NCI-H69 (cell line): ENCODE measurements at places on chromosomes 13 and 19.

GRCh38 chr19:58304748-58305064, 471 bp upstream of the ERVK3-1 start:
- no peak for DNase-seq

DNA sequence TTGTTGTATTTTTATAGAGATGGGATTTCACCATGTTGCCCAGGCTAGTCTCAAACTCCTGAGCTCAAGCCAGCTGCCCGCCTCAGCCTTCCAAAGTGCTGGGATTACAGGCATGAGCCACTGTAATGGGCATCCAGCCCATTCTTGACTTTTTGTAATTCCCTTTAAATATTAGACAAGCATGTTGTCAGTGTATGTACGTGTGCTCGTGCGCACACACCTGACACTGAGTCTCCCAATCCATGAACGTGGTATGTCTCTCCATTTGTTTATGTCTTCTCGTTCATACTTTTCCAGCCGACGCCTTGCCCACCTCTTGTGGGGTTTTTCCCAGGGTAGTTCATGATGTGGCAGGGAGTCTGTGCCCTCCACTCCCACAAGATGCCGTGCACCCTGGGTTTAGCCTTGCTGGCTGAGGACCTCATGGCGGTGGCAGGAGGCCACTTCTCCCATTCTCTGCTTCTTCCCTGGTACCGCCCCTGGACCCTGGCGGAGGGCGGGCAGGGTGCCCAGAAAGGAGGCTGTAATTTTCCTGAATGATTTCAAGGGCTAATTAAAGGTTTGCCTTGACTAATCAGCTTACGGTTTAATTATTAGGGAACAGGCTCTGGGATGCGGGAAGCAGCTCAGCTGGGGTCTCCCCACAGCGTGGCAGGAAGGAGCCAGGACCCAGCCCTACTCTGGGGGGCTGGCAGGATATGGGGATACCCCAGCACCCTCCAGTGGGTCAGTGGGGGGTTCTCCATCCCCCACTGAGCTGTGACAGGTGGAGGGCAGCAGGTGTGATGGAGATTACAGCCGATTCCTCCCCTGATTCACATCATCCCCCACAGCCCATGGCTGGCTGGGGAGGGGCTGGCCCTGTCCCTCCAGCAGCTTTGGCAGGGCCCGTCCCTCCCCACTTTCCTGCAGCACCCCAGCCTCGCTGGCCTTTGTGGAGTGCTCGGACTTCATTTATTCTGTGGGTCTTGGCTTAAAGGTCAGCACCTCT, 12.9 kb downstream of the PAK4 start:
- DNase-seq: peak; percentile 94

- no peak for DNase-seq
Observed at GRCh38 chr19:18002347-18002850, 5.6 kb upstream of the ARRDC2 start.

DNA sequence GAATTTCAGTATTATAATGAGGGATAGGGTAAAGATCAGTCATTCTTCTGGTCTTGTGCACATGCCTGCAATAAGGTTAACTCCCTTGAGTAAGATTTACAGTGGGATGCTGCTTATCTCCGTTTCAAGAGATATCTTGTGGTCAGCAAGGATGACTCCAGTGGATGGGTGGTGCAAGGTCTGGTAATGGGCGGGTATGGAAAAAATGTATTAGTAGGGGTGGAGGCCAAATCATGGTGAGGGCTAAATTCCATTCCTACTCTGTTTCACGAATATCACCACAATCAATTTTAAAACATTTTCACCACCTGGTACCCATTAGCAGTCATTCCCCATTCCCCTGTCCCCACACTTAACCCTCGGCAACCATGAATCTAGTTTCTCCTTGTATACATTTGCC, 40.6 kb downstream of the CCDC122 start:
- DNase-seq: no peak

GRCh38 chr13:31755803-31756212, 16.5 kb downstream of the RXFP2 start:
- DNase-seq: no peak

GRCh38 chr13:71869274-71869673, 2.3 kb upstream of the DACH1 start:
- DNase-seq: peak; percentile 67

GRCh38 chr13:82002710-82003109, 1661.8 kb upstream of the SPRY2 start:
- no peak for DNase-seq

GRCh38 chr13:62627226-62627625, 1211.6 kb upstream of the PCDH20 start:
- no peak for DNase-seq

DNA sequence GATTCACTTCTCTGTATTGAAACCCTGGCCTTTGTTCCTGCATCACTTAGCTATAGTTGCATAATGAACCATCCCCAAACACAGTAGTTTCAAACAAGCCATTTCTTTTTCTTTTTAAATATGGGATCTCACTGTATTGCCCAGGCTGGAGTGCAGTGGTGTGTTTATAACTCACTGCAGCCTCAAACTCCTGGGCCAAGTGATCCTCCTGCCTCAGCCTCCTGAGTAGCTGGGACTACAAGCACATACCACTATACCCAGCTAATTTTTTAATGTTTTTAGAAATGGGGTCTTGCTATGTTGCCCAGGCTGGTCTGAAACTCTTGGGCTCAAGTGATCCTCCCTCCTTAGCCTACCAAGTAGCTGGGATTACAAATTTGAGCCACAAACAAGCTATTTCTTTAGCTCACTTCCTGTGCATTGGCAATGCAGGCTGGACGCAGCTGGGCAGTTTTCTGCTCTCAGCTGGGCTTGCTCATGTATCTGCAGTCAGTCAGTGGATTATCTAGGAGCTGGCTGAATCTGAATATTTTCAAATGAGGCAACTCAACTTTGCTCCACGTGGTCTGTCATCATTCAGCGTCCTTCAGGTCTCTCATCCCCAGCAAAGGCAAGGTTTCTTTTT, 49.5 kb upstream of the SIN3B start:
- DNase-seq: no peak

- DNase-seq: no peak
Observed at GRCh38 chr13:29292045-29292444, 303.4 kb downstream of the SLC7A1 start.

- DNase-seq: no peak
Observed at GRCh38 chr19:10052602-10053360, 33.3 kb upstream of the SHFL start.

DNA sequence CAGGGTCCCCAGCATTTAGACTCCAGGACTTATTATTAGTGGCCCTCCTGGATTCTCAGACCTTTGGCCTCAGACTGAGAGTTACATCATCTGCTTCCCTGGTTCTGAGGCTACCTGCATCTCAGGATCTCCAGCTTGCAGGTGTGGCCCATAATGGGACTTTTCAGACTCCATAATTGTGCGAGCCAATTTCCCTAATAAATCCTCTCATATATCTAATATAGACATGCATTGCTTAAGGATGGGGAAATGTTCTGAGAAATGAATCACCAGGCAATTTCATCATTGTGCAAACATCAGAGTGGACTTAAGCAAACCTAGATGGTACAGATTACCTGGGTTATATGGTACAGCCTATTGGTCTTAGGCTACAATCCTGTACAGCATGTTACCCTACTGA, 116.5 kb upstream of the FBXL3 start:
- no peak for DNase-seq

GRCh38 chr13:44147233-44147632, 226.4 kb upstream of the SERP2 start:
- DNase-seq: peak; percentile 83
